ENCODE measurements at places on chromosomes 11 and 22.
A peak's percentile ranks its signal among the peaks of the same experiment; 100 is the strongest.

- DNase-seq, result no peak
Observed at GRCh38 chr11:134640536-134640935, 228.5 kb upstream of the B3GAT1 start.

- no peak for DNase-seq
Observed at GRCh38 chr22:28019360-28019759, 100.3 kb upstream of the PITPNB start.

DNA sequence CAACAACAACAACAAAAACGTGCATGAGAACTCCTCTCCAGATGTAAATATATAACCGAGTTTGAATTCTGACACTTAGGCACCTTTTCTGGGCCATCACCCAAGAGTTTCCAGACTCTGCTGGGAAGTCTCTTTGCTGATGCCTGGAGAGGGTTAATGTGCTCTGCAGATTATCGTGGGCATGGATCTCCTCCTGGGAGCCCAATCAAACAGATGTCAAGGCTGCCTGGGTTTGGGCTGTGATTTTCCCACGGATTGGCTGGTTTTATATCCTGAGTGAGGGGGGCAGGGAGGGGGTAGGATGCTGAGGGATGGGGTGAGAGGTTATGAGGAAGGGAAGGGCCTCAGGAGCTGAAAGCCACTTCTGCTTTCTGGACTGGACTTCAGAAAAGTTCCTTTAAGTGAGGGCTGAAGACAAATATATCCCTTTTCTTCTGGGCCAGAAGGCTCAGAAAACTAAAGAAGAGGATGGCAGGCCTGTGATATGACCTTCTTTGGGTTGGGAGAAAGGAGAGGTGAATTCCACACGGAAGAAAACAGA lies 4.2 kb downstream of the ELF5 start:
- DNase-seq, result no peak

- DNase-seq, result peak; percentile 13
Observed at GRCh38 chr11:125053167-125053566, 9.9 kb upstream of the SLC37A2 start.

GRCh38 chr11:19696073-19696472 lies 16.6 kb upstream of the NAV2 start:
- DNase-seq, result no peak

- DNase-seq, result no peak
Observed at GRCh38 chr11:57547854-57548377, 10.5 kb downstream of the SMTNL1 start.

DNA sequence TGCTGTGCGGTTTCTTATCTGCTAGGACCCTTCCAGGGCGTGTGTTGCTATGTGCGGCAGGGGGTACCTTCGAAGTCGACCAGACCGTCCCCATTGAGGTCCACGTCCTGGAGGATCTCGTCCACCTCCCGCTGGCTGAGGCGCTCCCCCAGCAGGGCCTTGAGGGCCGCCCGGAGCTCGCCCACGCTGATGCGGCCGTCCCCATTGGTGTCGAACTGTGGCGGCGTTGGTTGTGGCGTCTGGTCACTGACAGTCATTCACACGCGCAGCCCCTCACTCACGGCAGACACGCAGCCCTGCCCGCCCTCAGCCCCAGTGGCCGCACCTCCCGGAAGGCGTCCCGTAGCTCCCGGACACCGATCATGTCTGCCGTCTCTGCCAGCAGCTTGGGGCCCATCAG lies 3.5 kb downstream of the CABP2 start:
- DNase-seq, result no peak

- DNase-seq, result no peak
Observed at GRCh38 chr11:126781942-126782341, 218.6 kb downstream of the KIRREL3 start.

GRCh38 chr11:60831501-60832079 lies 10.3 kb upstream of the CCDC86 start:
- peak; percentile 73 for DNase-seq

DNA sequence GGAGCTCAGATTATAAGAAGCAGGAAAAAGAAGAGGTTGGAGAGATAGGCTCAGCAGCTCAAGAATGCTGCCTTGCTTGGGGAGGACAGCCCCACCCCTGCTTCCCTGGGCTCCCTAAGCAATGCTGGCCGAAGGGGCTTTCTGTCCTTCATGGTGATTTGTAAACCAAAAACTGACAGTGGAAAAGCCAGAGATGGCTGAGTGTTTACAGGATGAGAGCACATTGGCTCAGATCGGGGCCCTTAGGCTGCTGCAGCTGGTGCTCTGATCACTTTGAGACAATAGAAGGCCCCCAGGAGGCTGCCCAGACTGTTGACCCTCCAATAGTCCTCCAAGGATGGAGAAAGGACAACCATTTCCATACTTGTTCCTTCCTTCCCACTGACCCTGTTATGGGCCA lies 28.8 kb upstream of the AMOTL1 start:
- no peak for DNase-seq

DNA sequence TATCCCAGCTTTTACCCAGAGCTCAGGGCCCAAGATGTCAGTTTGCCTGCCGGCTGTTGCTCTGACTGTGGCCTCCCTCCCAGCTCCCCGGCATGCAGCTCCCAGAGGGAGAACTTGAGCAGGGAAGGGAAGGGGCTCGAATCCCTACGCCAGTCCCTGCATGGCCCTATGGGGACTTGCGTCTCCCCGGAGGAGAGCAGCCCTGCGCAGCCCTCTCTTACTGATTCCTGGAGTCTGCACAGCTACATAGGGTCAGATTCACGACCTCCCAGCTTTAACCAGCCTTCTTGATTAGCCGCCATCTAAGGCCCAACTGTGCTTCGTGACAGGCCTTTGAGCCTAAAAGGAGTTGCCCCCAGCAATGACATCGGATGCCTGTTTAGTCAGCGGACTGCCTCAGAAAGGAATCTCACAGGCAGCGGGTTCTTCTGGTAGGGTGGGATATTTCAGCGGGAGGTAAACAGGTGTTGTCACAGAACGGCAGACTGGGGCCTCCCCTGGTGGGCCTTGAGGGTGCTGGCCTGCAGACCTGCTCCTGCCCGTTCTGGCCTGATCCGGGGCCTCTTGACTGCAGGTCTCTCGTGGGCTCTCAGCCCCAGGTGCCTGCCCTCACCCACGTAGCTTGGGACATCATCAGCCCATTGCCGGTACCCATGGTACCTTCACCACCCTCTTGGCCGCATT lies 43.8 kb upstream of the KCNQ1OT1 start:
- no peak for DNase-seq

- no peak for DNase-seq
Observed at GRCh38 chr22:38219632-38220031, 17.8 kb downstream of the MAFF start.

DNA sequence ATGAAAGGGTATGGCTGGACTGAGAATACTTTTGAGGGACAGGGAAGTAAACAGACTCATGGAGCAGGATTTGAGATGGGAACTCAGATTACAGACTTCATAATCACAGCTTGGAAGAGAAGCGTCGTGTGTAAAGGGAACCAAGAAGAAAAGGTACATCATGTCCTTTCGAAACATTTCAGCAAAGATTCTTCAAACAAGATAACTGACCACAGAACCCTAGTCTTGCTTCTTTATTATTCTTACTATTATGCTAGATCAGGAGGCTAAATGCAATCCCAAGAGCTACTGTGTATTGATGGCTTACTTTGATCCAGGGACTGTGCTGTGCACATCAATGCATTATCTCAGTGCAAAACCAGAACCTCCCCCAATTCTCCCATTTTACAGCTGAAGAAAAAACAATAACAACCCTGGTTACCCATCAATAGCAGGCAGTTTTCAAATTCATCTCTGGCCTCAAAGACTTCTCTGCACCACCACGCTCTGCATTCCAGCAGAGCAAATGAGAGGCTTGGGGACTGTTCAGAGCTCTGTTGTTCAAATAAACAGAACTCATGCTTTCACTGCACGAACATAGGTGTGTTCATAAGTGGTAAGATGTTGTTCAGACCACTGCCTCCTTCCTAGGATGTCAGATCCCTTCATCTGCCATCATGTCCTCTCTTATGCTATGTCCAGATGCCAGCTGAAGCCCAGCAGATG lies 104.8 kb upstream of the NAV2 start:
- DNase-seq, result no peak

- peak; percentile 71 for DNase-seq
Observed at GRCh38 chr11:106998116-106998915, 20.0 kb downstream of the GUCY1A2 start.

GRCh38 chr11:27401280-27401832 lies 38.3 kb upstream of the CCDC34 start:
- no peak for DNase-seq

GRCh38 chr11:13303668-13304649 lies 26.4 kb downstream of the BMAL1 start:
- no peak for DNase-seq

- no peak for DNase-seq
Observed at GRCh38 chr11:116107229-116107628, 603.0 kb upstream of the CADM1 start.

- DNase-seq, result peak; percentile 8
Observed at GRCh38 chr11:91158891-91159537, 936.2 kb upstream of the CHORDC1 start.

DNA sequence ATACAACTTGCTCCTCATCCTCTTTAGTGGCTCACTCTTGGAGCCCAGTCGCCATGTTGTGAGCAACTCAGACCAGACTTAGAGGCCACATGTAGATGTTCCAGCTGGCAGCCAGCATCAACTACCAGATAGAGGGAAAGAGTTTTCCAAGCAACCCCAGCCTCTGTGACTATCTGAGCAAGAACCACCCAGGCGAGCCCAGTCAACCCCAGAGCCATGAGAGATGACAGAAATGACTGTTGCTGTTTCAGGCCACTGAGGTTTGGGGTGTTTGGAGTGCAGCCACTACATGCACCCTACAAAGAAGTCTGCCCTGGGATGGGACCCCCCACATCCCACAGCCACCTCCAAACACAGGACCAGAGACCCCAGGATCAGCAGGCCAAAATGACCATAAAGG lies 24.8 kb upstream of the CLDN5 start:
- no peak for DNase-seq

- no peak for DNase-seq
Observed at GRCh38 chr11:17541330-17541885, 2.8 kb downstream of the USH1C start.
